ENCODE measurements at places on chromosomes 12 and 14. TPM values are rescaled to one million over a fixed set of nuclear protein-coding genes. Genes with fewer than 3 reads are reported as not detected.

WSB2 gene
- 54.8 TPM for polyA plus RNA-seq

SSTR1 gene
- polyA plus RNA-seq = 1.8 TPM

PRICKLE1 gene
- polyA plus RNA-seq = 49.8 TPM

DPPA3 gene
- not detected for polyA plus RNA-seq

NPAS3 gene
- polyA plus RNA-seq = 0.48 TPM

DNA sequence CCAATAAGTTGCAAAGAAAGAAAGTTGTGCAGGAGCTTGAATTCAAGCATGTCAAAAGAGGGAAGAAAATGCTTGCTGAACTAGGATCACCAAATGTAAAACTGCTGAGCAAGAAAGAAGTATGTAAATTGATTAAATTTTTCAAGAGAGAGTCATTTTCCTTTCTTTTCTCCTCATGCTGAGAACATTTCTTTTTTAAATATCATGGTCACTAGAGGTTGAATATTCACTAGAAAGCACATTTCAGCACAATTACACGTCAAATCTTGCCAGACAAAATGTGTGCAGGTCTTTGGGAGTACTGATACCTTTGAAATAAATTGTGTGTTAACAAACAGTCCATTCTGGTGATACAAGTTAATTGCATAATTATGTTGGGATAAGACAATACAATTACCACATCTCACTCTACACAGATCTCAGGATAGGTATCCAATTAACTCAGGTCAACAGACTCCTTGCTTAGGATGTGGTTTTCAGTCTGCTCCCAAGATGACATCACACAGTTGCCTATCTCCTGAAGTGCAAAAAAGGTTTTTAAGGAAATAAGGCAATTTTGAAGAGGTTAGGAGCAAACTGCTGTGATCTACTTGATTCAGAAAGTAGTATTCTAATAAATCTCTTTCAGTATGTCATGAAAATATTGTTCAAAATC, 862.2 kb downstream of the RPS29 start:
- DNase-seq = no peak

GRCh38 chr12:114933428-114934160, 249.6 kb upstream of the TBX3 start:
- DNase-seq = no peak

- DNase-seq = no peak
Observed at GRCh38 chr14:60878536-60878935, 102.3 kb downstream of the TRMT5 start.

GRCh38 chr14:68796418-68797101, 3.7 kb upstream of the ZFP36L1 start:
- DNase-seq = no peak

- no peak for DNase-seq
Observed at GRCh38 chr14:34325493-34325892, 136.5 kb downstream of the SPTSSA start.

GRCh38 chr14:30214014-30214413, 286.4 kb upstream of the PRKD1 start:
- no peak for DNase-seq

- no peak for DNase-seq
Observed at GRCh38 chr12:55833056-55833455, 3.7 kb upstream of the DNAJC14 start.

DNA sequence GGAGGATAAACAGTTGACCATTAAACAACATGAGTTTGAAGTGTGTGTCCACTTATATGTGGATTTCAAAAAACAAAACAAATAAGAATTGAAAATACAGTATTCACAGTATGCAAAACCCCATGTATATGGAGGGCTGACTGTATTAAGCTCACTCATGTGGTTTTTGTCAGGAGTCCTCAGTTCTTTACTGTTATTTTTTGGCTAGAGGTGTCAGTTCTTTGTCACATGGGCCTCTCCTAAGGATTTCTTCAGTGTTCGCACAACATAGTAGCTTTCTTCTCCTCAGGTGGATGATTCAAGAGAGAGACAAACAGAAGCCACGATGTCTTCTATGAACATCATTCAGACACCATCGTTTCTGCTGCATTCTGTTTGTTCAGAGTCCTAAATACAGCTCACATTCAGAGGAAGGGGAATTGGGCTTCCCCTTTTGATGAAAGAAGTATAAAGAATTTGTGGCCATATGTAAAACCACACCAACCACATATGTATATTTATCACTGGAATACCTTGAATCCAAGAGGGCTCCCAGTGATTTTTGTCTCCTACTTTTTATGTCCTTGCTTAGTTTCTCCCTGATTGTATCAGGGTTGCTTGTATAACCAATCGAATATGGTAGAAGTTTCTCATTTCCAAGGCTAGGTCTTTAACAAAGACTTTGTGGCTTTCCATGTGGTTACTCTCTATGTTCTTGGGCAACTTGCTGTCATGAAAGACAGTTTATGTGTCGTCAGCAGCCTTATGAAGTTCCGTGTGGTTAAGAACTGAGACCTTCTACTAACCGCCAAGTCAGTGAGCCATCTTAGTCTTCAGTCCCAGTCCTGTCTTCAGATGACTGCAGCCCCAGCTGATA, 18.9 kb downstream of the MNAT1 start:
- DNase-seq = no peak

DNA sequence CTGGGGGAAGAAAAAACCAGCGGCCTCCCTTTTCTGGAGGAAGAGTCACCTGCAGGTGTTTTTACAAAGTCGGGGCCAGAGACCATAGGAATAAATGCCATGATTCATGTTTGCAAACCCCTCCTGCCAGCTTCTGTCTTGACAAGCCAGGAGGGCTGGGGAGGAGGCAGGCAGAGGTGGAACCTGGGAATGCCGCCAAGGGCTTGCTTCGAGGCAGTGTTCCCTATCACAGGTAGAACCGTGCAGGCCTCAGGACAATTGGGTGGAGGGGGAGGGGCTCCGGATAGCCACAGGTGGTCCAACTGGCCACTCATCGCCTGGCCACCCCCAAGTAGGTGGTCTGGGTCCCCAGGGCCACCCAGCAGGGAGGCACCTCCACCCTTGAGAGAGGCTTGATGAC, 14.2 kb upstream of the DLK1 start:
- no peak for DNase-seq
